ENCODE measurements at places on chromosomes 4 and X.
A peak's percentile ranks its signal among the peaks of the same experiment; 100 is the strongest.

DNA sequence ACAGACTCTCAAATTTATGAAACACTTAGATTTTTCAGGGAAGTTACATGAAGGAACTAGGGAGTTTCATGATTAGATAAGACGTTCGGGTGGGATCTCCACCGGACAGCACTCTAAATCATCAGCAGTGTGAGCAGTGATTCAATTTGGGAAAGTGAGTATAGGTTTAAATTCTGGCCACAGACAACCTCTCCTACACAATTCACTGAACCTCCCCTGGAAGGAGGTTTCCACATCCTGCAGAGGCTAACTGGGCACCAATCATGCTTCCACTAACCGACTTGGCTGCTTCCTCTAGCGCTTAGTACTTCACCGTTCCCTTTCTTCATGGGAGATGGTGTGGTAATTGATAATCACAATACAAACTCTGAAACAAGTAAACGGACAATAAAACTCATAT is 5.6 kb downstream of the CXCL9 start:
- ATAC-seq, result no peak

- no peak for ATAC-seq
Observed at GRCh38 chr4:106594291-106594952, 225.8 kb upstream of the GIMD1 start.

- no peak for ATAC-seq
Observed at GRCh38 chr4:127586922-127587571, 45.7 kb upstream of the INTU start.

DNA sequence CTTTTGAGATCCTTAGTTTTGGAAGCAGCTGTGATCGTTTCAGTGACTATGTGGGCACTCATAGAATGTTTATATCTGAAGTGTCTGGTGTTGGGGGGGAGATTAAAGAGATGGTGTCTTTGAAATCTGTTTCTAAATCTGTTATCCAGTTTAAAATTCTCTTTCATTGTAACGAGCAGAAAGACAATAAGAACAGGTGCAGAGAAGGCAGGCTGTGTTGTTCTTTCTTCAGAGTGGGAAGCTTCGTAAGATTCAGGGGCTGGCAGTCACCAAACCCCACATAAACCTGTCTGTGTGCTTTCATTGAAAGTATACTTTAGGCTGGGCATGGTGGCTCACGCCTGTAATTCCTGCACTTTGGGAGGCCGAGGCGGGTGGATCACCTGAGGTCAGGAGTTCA is 16.3 kb upstream of the DHRSX start:
- ATAC-seq, result no peak

GRCh38 chr4:114595207-114595606 is 3.4 kb upstream of the UGT8 start:
- no peak for ATAC-seq

DNA sequence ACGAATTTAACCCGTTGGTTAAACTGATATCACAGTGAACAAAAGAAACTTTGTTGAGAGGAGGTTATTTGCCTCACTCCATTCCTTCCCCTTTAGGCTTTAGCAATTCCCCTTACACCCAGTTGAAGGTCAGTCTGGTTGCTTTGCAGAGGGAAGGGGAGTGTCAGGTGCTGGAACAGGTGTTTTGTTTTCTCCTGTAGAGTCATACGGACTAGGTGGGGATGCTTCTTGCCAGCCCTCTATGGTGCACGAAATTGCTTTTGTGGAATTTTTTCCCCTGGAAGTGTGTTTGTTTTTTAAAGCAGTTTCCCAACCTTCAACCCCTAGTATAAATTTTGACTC is 33.1 kb downstream of the DLG3 start:
- ATAC-seq, result no peak

- no peak for ATAC-seq
Observed at GRCh38 chr4:40972722-40973121, 223.0 kb downstream of the NSUN7 start.

DNA sequence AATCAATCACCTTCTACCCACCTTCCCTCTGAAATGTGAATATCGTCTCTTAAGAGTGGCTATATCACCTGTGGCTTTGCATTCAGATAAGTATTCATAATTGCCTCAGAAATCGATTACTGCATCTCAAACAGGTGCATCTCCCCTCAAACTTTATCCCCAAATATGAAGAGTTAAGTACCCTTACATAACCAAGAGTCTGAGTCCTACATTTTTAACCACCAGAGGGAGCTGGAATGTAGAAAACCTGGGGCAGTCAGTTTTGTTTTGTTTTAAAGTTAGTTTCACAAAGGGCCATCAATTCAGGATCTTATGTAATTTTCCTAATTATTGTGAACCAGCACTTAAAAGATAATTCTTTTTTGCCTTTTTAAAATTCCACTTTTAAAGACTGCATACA is 5.7 kb downstream of the TCEANC start:
- no peak for ATAC-seq

GRCh38 chrX:120335289-120335688 is 24.0 kb upstream of the TMEM255A start:
- ATAC-seq, result no peak

GRCh38 chr4:163815776-163816175 is 321.3 kb downstream of the TMA16 start:
- ATAC-seq, result no peak

- ATAC-seq, result no peak
Observed at GRCh38 chrX:11724122-11725017, 33.7 kb upstream of the MSL3 start.

- ATAC-seq, result peak; percentile 92
Observed at GRCh38 chr4:53432528-53433424, 55.3 kb downstream of the FIP1L1 start.

DNA sequence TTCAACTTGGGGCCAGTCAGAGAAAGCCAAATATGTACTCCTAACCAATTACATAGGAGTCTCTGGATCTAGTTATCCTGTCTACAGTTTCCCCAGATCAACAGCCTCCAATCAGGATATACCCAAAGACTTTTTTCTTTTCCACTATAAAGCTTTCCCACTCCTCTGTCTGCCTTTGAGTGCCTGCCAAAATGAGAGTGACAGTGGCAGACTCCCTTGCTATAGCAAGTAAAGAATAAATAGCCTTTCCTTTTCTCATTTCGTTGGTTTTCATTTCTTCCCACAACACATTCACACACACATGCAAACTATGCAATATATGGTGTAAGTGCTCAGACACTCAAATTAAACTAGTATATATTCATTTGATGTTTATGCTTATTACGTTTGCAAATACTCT is 302.4 kb upstream of the TACR3 start:
- ATAC-seq, result no peak

GRCh38 chr4:6687947-6688878 is 5.5 kb upstream of the S100P start:
- no peak for ATAC-seq

DNA sequence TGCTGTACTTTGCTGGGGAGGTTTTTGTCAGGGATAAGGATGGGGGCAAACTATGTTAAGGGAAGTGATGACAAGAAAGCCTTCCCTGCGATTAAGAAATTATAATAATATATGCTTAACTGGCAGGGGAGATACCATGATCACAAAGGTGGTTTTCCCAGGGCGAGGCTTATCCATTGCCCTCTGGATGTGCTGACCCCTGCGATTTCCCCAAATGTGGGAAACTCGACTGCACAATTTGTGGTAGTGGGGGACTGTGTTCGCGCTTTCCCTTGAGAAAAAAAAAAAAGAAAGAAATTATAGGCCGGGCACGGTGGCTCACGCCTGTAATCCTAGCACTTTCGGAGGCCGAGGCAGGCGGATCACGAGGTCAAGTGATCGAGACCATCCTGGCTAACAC is 24.5 kb downstream of the SLC25A43 start:
- ATAC-seq, result no peak

DNA sequence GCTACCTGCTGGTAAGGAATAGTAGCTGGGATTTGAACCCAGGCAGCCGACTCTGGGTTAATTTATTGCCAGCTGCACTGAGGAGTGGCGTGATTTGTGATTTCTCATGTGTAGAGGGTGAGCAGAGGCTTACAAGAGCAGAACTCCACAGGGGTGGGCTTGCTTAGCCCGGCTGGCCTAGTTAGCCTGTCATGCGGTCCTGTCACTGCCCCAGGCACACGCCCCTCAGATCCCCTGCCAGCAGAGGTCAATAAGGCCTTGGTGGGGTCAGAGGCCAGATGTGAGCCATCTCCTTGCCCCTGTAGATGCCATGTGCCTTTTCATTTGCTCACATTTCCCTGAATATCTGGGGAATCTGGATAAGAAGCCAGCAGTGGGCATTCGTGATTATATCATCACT is 13.4 kb downstream of the NSDHL start:
- ATAC-seq, result no peak

DNA sequence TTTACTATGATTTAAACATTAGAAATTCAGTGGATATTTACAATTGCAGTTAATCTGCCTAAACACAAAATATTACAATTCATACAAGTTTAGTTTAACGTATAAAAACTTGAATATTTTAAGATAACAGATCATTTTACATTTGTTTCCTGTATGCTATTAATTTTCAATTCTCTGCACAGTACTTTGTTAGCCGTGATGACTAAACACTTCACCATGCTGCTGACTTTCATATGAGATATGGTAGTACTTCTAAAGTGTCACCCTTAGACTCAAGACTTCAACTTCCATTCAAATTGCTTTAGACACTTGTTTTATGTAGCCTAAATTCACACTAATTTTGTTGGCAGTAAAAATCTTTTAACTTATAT is 1646.4 kb upstream of the ADGRL3 start:
- no peak for ATAC-seq

DNA sequence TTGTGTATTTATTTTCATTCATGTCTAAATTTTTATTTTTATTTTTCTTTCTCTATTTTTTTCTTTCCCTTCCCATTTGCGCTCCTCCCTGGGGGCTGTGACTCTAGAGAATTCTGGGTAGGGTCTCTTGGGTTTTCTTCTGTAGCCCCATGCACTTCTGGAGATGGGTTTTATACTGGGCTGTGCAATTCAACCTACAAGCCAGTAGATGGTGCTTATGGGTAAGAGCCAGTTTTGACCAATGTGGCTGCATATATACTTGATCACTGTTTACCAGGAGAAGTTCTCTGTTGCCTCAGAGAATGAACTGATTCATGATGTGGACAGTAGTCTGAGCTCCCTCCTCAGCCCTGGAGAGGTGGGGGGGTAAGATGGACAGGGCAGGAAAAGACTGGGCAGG is 614.6 kb downstream of the PCDH19 start:
- ATAC-seq, result no peak

DNA sequence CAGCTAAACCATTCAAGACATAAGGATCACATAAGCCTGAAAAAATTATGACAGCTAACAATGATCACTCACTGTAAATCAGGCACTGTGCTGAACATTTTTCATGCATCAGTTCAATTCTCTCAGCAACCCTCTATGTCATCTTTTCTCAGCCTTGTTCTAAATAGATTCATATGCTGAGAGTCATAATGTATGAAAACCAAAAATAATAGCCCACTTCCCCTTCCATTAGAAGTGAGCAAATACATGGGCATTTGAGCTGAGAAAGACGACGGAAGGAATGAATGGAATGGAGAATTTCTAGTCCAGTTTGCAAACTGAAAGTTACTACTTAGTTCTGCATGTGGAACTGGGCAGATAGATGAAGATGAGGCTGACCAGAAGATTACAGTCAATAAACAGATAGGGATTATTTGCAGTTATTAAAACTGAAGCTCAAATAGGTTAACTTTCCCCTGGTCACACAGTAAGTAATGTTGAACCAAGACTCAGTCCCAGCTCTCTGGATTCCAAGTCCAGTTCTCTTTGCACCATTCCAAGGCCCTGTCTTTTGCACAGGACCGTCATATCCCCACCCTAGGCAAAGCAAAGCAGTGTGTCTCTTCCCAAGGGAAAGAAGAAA is 1.6 kb upstream of the SH3RF1 start:
- ATAC-seq, result no peak

DNA sequence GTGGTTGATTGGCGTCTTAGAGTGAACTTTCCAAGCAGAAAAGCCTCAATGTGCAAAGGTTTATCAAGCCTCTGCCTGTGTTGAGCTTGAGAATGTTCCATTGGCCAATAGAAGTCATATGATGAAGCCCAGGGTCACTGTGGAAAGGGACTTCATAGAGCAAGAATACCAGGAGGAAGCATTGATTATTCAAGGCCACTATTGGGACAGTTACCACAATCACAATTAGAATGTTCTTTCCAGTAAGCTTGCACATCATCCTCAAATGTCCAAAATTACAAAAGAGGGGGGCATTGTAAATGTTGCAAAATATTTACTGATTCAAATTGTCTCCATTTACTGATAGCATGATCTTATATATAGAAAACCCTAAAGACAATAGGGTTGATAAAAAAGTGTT is 32.9 kb upstream of the NDP start:
- ATAC-seq, result no peak

DNA sequence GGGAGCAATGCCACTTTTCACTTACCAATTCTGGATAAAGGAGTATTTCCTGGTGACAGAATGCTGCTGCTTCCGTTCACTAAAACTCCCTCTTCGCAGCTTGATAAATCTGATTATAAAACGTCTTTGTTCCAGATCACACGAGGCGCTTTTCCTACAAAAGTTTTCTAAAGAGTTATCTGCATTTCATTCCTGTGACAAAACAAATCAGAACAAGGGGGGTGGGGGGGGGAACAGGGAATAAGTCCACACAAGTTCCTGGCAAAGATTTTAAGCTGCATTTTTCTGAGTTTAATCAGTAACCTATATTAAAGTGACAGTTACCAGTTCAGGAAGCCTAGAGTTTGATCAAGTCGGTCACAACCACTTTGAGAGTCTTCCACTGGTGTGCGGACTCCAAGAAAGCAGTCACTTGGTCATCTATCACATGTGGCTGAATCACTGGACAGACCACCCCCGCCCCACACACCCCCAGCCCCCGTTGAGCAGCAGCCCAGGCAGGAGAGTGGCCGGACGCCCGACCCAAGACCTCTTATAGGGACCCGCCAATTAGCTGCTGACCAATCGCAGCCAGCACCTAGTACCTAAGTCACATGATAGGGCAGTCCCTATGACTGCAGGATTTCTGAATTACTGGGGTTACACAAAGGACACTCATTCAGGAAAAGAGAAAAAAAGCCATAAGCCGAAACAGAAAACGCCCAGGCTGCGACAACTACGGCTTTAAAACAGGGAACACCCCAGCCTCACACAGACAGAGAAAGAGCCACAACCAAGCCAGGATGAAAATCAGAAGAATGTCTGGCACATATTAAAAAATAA is 569.3 kb upstream of the DIPK2B start:
- peak; percentile 56 for ATAC-seq

DNA sequence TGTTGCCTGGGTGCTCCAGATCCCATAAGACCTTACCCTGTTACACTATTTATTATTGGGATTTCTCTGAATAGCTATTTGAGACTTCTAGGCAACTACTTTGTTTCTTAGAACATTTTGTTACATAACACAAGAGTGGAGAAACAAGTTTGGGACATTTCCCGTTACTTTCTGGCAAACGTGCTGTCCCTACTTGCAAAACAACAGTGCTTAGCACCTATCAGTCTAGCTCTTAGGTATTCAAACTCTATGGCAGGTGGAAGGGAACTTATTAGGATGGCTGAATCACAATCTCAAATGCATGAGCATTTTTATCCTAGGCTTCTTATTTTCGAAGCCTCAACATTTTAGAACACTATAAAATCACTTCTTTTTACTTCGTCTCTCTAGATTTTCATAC is 613.6 kb downstream of the DMD start:
- no peak for ATAC-seq

- no peak for ATAC-seq
Observed at GRCh38 chr4:70670332-70671014, 4.2 kb upstream of the JCHAIN start.

Data from activated CD4-positive, CD25-positive, alpha-beta regulatory T cell treated with anti-CD3 and anti-CD28 coated beads, Interleukin-2, amount 50 U/mL, for 24 hours (primary cell).